ENCODE measurements at places on chromosomes 1 and 21. TPM values are rescaled to one million over a fixed set of nuclear protein-coding genes. Genes with fewer than 3 reads are reported as not detected.

Gene GAS5
- total RNA-seq: 256 TPM

Gene SYPL2
- 1.00 TPM for total RNA-seq

DNA sequence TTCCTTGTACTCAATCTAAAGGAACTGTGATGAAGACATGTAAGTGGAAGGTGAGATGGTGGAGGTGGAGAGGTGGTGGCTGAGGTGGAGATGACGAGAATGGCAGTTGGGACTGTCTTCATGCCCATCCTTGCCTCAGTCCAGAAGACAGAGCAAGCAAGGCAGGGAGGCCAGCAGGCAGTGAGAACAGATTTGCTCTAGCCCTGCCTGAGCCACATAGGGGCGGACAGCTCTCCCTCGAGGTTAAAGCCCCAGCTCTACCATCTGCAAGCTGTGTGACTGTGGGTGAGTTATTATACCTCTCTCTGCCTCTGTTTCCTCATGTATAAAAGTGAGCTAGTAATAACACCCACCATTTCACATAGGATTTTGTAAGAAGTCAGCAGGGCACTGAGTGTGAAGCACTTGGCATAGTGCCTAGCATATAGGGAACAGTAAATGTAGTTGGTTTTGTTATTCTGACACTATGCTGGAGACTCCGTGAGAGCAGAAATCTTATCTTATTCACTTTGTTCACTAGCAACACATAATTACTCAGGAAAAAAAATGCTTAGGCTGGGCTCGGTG is 4.8 kb upstream of the FAM110D start:
- DNase-seq: no peak
- no peaks in the 10 kb centered on the region for H3K27me3 ChIP-seq
- H3K4me1 ChIP-seq: peaks cover 13% of the 10 kb centered on the region
- no peak overlapping the region for H3K4me3 ChIP-seq
- H3K36me3 ChIP-seq: no peaks in the 10 kb centered on the region

- H3K27ac ChIP-seq: peak within 1 kb of the TSS; percentile 88
- H3K27me3 ChIP-seq: no peaks in the 10 kb centered on the region
- peak within 1 kb of the TSS; percentile 65 for H3K4me3 ChIP-seq
- peak; percentile 93 for DNase-seq
- H3K4me1 ChIP-seq: peaks cover 34% of the 10 kb centered on the region
Observed at GRCh38 chr21:42218836-42219605, at the start of gene ABCG1. TSS of gene ABCG1 (plus strand) at chr21:42219140. CDS start at chr21:42219263, 123 bp downstream.

DNA sequence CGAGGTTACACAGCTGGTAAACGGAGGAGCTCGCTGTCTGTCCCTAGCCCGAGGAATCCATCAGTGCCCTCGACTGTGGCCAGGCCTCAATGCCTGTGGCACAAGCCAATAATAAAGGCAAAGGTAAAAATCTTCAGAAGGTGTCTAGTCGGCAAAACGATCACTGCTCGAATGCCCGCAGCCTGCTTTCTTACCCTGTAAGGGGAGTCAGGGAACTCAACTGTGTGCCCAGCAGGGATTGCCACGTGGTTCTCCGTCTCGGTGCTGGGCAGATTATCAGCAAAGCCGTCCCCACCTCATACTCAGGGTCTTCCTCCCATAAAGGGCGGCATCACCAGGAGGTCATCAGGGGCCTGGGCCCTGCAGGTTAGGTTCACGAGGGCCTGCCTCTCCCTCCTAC is 103.4 kb downstream of the PAX7 start:
- H3K4me3 ChIP-seq: no peak overlapping the region
- H3K36me3 ChIP-seq: no peaks in the 10 kb centered on the region
- no peaks in the 10 kb centered on the region for H3K27me3 ChIP-seq
- no peaks in the 10 kb centered on the region for H3K4me1 ChIP-seq
- H3K27ac ChIP-seq: no peak overlapping the region

GRCh38 chr1:16162163-16162822 is 6.4 kb upstream of the EPHA2 start:
- no peak overlapping the region for H3K27ac ChIP-seq
- H3K4me3 ChIP-seq: peak overlapping the region; percentile 17

All from upper lobe of left lung (tissue), 6 donors.